ENCODE measurements at places on chromosomes 3 and 15. TPM values are rescaled to one million over a fixed set of nuclear protein-coding genes. Genes with fewer than 3 reads are reported as not detected.
A peak's percentile ranks its signal among the peaks of the same experiment; 100 is the strongest.

GRCh38 chr15:49288391-49288790 is 118.3 kb downstream of the GALK2 start:
- H3K27me3 ChIP-seq, result peaks cover 13% of the 10 kb centered on the region
- H3K27ac ChIP-seq, result no peak overlapping the region
- H3K4me1 ChIP-seq, result peaks cover 11% of the 10 kb centered on the region
- H3K4me3 ChIP-seq, result no peak overlapping the region
- no peak for DNase-seq
- H3K36me3 ChIP-seq, result peaks cover 11% of the 10 kb centered on the region

DNA sequence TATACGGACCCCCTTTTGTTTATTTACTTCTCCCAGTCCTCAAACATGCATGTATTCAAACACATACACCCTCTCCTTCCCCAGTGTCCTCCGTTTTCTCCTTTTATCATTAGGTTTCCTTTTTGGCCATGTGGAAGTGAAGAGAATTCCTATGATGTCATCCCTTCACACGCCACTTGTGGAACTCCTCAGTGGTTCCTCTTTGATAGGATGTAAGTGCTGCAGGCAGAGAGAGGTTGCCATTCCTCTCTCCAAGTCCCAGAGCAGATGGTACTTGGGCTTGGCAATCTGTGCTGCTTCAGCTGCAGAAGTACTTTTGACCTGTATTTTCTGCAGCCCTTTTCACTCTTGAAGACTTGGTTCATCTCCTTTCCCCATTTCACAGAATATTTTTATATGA is 32.9 kb upstream of the CRTC3 start:
- no peaks in the 10 kb centered on the region for H3K27me3 ChIP-seq
- no peak for DNase-seq
- H3K4me3 ChIP-seq, result no peak overlapping the region
- no peaks in the 10 kb centered on the region for H3K4me1 ChIP-seq

DNA sequence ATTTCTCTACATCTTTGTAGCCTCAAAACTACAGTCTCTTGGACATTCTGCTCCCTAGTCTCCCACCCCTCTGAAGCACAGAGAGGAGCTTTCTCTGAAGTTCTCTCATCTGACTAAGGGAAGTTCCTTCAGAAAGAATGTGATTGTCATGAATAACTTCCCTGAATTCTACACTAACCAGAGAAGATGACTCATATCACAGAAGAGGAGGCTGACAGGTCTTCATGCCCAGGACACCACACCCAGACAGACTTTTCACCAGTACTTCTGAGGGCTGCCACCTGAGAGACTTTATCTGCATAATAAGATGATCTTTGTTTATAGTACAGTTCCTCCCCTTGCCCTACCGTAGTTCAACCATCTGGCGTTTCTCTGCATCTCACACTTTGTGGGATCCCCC is 52.8 kb downstream of the CDIN1 start:
- H3K27me3 ChIP-seq, result no peaks in the 10 kb centered on the region
- no peaks in the 10 kb centered on the region for H3K4me1 ChIP-seq
- no peak overlapping the region for H3K4me3 ChIP-seq

- peak; percentile 93 for DNase-seq
- H3K4me1 ChIP-seq, result peaks cover 3% of the 10 kb centered on the region
- H3K36me3 ChIP-seq, result no peaks in the 10 kb centered on the region
- no peak overlapping the region for H3K27ac ChIP-seq
Measured at GRCh38 chr15:88258093-88258641, 1.6 kb upstream of the NTRK3 start.

The GHSR gene
- total RNA-seq, result not detected

The ACOX2 gene
- 3.0 TPM for total RNA-seq

The P2RY1 gene
- total RNA-seq, result 11.5 TPM

The MRPL3 gene
- total RNA-seq, result 126 TPM

All from endodermal cell (in vitro differentiated cells).